ENCODE measurements at places on chromosomes 5 and 9.

- peak; percentile 50 for DNase-seq
Observed at GRCh38 chr9:7376833-7377232, 422.7 kb downstream of the DMAC1 start.

- no peak for DNase-seq
Observed at GRCh38 chr9:130323051-130323745, 57.6 kb downstream of the HMCN2 start.

DNA sequence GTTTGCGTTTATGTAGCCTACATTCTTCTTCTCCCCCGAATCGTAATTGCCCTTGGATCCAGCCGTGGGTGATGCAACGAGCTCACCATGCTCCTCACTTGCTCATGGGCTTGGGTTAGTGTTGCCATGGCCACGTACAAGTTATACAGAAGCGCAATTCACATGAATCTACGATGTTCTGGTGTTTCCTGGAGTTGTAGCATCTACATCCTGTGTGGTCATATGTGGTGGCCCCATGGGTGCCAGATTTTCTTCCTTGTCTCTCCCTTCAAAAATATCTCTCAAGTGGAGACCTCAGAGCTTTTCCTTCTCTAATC, 115.3 kb downstream of the TLE4 start:
- DNase-seq = peak; percentile 12

- DNase-seq = no peak
Observed at GRCh38 chr9:14451949-14452348, 138.0 kb upstream of the NFIB start.

DNA sequence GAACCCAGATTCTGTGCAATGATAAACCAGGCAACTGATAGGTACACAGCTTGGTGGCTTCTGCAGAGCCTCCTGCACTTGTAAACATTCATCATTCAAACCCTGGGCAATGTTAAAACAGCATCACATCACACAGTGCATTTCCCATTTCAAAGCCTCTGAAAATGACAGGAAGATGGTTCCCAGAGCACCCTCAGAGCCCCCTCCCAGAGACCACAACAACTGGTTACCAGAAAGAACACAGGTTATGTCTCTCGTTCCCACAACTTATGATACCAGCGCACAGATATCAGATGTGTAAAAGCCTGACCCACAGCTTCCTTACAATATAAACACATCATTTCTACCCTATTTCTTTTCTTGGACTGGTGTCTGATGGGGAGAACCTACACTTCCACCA, 248.7 kb downstream of the AUH start:
- no peak for DNase-seq

All from muscle of leg (tissue), 16 donors.